ENCODE measurements at places on chromosomes 6 and 20.

- peak; percentile 59 for DNase-seq
Measured at GRCh38 chr6:36032261-36032660, 4.7 kb downstream of the MAPK14 start.

- DNase-seq: no peak
Measured at GRCh38 chr6:137227871-137228302, 8.7 kb upstream of the IFNGR1 start.

DNA sequence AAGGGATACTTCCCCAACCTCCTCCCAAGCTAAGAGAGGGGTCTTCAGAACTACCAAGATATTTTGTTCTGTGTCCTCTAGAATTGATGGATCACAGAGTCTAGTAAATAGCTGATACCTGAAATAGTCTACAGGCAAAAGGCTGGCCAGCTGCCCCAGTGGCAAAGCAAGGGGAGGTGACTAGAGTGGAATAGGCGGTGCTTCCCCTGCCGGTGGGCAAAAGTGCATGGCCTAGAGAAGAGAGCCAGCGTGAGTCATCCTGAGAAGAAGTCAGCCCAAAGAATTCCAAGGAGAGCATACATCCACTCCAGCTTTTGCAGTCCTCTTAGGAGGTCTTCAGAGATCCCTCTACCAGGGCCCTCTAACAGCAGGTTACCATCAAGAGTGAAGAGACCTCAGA is 14.7 kb downstream of the DPPA5 start:
- DNase-seq: no peak

- DNase-seq: no peak
Measured at GRCh38 chr6:43798688-43799444, 28.9 kb downstream of the VEGFA start.

- no peak for DNase-seq
Measured at GRCh38 chr6:107942142-107942541, 15.9 kb downstream of the SEC63 start.

DNA sequence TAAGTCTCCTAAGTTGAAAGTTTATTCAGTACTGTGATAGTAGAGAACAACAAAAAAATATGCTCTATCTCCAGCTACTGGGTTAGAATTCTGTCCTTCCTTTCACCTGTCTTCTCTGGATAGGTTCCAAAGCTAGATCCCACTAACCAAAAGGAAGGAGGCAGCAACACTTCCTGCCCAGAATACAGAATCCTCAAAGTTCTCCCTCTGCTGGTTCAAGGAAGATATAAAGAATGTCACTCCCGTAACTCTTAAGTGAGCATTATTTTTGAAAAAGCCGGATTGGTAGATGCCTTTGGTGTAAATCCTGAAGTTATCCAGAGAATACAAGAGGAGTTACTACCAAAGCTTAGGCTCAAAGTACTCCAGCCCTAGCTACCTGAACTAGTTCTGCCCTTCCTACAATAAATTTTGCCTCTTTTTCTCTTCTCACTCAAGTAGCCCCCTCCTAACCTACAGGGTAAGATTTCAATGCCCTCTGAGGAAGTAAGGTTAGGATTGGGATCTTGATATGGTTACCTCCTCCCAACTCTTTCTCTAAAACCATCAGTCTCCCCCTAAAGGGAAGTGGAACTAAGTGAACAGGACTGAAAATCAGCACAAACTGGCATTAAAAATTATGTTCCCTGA is 26.0 kb upstream of the CRIP3 start:
- DNase-seq: no peak

DNA sequence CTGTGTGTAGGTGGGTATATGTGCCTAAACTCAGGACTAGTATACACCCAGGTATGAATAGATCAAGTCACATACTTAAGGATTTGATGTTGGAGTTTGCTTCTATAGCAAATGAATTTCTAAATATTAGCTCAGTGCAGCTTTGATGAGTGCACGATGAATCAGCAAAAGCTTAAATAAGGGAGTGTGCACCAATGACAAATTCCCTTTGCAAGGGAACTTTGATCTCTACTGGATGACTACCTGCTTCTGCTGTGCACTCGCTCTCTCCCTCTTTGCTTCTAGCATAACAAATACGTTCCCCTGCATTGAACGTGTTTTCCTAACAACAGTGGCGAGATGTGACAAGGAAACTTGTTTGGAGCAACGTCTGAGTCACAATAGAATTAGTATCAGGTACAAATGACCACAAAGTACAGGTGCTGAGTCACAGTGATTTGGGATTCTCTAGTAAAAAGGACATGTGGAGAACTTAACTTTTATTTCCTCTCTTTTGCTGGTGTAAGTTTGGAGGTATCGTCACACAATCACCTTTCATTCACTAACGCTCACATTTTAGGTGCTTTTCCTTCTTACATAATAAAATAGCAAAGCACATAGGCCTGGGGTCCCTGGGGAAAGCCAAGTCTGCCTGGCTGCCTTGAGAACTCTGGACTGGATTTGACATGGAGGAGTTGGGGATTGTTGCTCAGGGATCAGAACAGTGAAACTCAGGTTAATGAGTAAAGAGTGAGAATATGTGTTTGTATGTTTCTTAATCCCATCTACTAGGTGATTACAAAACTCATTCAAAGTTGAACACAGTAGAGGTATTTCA is 49.7 kb downstream of the KLHL31 start:
- DNase-seq: no peak

DNA sequence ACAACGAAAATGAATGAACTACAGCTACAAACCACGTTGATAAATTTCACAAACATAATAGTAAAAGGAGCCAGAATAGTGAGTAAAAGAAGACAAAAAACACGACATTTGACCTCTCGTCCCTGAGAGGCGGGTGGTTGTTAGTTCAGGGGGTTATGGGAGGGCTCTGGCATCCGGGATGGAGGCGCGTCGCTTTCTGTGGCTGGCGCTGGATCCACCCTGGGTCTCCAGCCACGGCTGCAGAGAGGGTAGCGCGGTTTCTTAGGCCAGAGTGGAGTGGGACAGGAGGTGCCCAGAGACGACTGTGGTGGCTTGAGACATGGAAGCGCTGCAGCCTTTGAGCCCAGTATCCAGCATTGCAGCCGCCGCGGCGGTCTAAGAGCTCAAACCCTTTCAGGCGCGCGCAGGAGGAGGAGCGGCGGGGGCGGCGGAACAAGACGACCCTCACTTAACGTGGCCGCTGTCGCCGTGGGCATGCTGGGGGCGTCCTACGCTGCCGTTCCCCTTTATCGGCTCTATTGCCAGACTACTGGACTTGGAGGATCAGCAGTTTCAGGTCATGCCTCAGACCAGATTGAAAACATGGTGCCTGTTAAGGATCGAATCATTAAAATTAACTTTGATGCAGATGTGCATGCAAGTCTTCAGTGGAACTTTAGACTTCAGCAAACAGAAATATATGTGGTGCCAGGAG is 3.7 kb upstream of the ZSCAN23 start:
- DNase-seq: no peak

- DNase-seq: peak; percentile 26
Measured at GRCh38 chr6:25138934-25139415, 140.2 kb upstream of the CARMIL1 start.

GRCh38 chr6:80886475-80886874 is 780.0 kb downstream of the BCKDHB start:
- no peak for DNase-seq

DNA sequence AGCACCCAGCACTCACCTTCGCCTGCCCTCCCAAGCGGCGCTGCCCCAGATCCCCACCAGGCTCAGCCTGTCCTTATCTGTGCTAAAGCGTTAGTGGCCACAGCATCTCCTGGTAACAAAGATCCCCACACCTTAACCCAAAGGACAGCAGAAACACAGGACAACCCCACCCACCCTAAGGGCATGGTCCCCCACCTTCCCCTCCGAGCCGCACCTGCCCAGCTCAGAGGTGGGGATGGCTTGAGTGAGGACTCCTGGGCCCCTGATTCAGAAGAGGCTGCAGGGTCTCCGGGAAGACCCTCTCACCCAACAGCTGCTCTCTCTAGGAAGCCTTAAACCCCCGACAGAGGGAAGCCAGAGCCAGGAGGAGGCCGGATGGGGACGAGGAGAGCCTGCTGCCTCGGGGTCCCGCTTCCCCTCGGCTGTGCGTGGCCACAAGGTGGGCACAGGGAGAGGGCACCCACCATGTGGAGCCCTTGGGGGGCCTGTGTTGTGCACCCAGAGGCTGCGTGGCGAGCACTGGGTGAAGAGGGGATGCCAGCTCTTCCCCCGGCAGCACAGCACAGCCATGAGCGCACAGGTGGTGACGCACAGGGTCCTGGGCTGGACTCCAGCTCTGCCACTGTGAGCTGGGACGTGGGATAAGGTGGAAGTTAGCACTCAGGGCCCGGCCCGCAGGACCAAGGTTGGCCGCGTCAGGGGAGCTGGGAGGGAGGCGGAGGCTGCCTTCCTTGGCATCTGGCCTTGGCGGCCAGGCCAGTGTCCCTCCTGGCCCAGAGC is 31.9 kb upstream of the MRGBP start:
- DNase-seq: no peak

GRCh38 chr6:15365273-15365687 is 119.4 kb downstream of the JARID2 start:
- DNase-seq: peak; percentile 81

GRCh38 chr6:87093199-87093598 is 1.7 kb downstream of the CGA start:
- no peak for DNase-seq

GRCh38 chr6:24683297-24684296 is 16.7 kb downstream of the ACOT13 start:
- no peak for DNase-seq

DNA sequence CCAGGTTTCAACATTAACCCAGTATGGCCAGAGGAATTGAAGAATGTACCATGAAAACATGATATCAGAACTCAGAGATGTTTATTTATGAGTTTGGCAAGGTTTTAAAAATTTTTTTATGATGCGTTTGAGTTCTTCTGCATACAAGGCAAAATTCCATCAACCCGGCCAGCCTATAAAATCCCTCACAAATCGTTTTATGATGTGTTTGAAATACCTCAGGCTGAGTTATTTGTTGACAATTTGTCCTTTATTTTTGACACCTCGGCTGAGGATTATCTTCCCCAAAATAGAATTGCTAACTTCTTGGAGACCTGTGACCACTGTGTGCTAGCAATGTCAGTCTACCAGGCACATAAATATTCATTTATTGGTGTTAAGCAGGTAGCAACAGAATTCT is 91.9 kb upstream of the SLC24A3 start:
- DNase-seq: no peak

DNA sequence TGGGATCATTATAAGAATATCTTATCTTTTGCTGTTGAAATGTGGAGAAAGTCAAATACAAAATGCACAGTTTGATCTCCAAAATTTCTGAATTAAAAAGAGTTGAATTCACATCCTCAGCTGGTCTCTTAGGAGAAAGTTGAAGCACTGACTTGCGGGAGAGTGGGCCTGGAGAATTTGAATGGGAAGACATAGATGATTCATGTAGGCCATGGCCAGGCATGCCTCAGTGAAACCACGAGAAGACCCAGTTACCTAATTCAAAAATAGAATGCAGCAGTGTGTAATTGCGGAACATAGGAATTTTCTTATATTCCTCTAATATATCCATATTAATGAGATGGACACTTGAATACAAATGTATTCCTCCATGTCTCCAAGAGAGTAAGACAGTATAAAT is 53.0 kb upstream of the DTNBP1 start:
- no peak for DNase-seq

- no peak for DNase-seq
Measured at GRCh38 chr6:81340946-81341345, 411.5 kb downstream of the TENT5A start.
